ENCODE measurements at places on chromosomes 1 and 21.

- DNase-seq, result no peak
Observed at GRCh38 chr1:225835856-225836255, 25.9 kb downstream of the EPHX1 start.

DNA sequence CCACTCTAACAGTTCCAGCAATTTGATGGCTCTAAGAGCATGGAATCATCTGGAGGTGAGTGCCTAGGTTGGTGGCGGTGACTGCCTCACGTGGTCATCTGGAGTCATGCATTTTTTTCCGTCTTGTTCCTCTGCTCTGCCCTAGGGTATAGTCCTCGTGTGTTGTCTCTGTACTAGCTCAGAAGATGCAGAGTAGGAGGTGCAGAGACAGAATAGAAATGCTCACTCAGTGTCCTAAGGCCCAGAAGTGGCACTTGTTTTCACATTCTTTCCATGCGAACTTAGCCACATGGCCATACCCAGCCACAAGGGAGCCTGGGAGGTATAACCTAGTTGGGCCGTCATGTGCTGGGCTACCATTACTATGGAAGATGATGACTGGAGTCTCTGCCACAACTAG, 30.3 kb downstream of the DYRK1A start:
- no peak for DNase-seq

GRCh38 chr21:39804240-39804639, 59.3 kb downstream of the IGSF5 start:
- no peak for DNase-seq

DNA sequence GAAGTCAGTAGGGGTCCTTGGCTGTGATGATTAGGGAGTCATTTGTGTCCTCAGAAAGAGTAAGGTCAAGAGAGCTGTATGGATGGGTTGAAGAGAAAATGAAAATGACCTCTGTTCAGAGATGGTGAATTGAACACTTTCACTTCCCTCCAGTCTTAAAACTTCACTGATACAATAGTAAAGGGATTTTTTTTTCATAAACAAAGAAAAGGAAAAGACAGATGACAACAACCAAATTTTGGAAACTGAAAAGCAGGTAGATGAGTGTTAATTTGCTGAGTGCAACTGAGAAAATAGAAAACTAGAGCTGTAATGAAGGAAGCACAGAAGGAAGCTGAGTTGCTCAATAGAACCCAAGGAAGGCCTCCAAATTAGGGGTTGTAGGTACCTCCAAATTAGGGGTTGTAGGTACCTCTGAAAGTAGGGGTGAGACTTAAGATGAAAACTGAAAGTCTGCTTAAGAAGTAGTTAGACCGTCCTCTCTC, 14.8 kb upstream of the S1PR1 start:
- no peak for DNase-seq

DNA sequence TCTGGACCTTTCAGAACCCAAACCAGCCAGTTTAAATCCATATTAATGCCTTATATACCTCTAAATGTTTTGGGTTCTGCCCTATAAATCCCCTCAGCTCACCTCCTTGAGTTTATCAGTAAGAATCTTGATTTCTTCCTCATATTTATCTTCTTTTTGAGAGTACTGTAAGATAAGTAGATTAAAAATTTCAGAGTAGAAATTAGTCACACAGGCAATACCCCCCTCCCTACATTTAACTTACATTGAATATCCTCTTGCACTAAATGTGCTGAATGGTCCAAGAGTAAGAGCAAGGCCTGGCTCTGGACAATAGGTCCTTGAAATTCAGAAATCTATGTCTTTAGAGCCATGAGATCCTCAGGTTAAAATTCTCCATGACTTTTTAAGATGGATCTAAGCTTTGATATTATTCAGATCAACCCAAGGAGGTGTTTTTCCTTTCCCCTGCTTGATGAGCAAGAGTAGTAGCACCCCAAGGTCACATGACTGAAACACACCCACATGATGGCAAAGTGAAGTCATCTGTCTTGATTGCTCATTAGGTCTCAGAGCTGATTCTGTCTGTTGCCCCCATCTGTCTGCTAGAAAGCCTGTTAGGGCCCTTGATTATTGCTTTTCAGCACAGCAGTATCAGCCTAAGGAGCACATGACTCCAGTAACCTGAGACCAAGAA, 15.8 kb upstream of the NUP210L start:
- DNase-seq, result no peak

GRCh38 chr21:33578214-33578613, 10.3 kb downstream of the DONSON start:
- no peak for DNase-seq
